ENCODE measurements at places on chromosomes 1 and 21.
A peak's percentile ranks its signal among the peaks of the same experiment; 100 is the strongest.

- peak; percentile 24 for DNase-seq
Observed at GRCh38 chr1:214801191-214801590, 198.2 kb downstream of the CENPF start.

- DNase-seq, result no peak
Observed at GRCh38 chr1:159854116-159854692, 8.3 kb downstream of the VSIG8 start.

GRCh38 chr21:42364304-42364865, 1.9 kb downstream of the TFF1 start:
- DNase-seq, result no peak

GRCh38 chr1:21955501-21956281, 18.6 kb upstream of the HSPG2 start:
- peak; percentile 49 for DNase-seq

- DNase-seq, result no peak
Observed at GRCh38 chr1:3703786-3704371, 48.4 kb upstream of the CCDC27 start.

GRCh38 chr1:172647110-172647564, 11.8 kb upstream of the FASLG start:
- DNase-seq, result no peak

GRCh38 chr1:2347409-2347785, 44.0 kb downstream of the MORN1 start:
- DNase-seq, result no peak

GRCh38 chr1:25106352-25106751, 126.0 kb downstream of the SYF2 start:
- no peak for DNase-seq

DNA sequence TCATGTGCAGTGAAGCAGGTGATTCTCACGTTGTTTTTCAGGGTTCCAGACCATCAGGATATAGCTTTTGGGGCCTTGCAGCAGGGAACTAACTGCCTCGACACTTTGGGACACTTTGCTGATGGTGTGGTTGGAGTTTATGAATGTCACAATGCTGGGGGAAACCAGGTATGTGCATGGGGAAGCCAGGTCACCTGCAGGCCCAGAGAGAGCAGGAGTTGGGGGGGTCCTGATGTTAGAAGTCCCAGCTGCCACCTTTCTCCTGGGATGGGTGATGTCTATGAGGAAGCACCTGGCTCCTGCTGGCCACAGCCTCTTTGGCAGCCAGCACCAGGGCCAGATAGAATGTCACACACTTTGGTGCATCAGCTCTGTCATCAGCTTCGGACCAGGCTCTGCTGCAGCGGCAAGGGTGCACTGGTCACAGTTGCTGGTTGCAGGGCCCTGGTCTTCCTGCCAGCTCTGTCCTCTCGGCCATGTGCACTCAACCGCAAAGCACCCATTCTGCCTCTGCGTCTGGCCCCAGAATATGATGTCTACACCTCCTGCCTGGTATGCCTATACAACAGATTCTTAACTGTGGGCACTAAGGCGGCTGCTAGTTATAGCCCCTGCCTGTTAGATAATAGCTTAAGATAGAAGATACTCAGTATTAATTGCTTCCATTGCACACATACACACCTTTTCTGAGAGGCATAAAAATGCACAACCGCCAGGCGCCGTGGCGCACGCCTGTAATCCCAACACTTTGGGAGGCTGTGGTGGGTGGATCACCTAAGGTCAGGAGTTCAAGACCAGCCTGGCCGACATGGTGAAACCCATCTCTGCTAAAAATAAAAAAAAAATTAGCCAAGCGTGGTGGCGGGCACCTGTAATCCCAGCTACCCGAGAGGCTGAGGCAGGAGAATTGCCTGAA, 160.7 kb downstream of the PGBD5 start:
- DNase-seq, result no peak

DNA sequence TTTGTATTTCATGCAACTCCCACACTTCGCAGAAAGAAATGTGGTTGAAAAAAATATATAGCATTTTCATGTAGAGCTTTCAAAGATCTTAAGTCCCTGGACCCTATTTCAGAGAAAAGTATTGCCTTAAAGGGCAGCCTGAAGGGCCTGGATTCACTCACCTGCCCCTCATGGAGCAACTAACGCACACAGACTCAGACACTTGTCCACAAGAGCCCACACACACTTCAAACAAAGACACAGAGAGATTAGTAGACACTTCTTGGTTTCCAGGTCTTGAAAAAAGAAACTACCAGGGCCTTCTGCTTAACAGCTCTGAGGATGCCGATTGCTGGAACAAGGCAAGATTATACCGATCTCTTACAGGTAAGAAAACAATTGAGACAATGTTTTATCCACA, 122.2 kb downstream of the ZBTB18 start:
- no peak for DNase-seq
